ENCODE measurements at places on chromosomes 1 and 21.

DNA sequence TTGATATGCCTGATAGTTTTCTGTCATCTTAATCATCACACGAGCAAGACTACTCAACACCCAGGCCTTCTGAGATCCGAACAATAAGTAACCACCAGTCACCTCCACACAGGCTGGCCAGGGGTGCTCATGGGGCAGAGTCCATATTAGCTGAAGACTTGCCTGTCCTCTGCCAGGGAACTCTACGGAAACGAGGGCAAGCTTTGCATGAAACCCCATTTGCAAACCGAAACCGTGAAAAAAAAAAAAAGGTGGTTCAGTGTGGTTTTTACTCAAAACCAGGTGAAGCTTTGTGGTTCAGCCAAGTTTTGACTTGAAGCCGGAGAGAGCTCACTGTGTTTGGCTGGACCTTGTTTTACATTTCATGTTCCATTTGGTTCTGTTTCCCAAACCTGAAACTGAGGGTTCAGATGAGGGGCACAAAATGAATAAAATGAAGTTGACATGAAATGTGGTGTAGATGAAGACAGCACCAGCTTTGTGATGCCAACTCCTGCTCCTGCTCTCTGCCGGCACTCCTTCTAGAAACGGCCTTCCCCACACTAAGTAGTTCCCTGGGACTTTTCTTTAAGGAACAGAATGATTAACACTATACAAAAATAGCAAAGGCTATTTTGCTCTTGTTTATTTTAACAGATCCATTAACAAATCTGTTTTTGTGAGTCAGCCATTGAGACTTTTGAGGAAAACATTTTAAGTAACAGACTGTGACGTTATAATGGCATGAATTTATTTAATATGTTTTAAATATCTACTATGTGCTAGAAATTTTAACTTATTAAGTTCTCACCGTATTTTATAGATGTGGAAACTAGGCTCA is 74.7 kb downstream of the RUNX1 start:
- no peak for DNase-seq

- no peak for DNase-seq
Observed at GRCh38 chr1:185789501-185790193, 55.5 kb downstream of the HMCN1 start.

- DNase-seq, result no peak
Observed at GRCh38 chr1:66375125-66375524, 158.8 kb upstream of the SGIP1 start.

DNA sequence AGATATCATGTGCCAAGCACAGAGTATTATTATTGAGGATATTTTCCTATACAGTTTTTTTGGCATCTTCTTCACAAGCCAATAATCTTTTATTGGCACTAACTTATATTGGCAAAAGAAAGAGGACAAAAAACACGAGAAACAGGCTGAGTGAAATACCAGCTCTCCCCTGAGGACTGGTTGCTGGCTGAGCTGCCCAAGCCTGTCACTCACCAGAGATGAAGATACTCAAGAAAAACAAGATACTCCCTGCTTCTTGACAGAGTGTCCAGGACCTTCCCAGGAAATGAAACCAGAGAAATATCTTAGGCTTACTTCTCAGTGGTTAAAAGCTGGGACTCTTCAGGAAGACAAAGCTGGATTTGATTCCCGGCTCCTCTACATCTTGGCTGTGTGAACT is 35.9 kb upstream of the ATP1B1 start:
- peak; percentile 16 for DNase-seq

GRCh38 chr1:113782406-113782805 is 23.1 kb upstream of the PHTF1 start:
- no peak for DNase-seq

All from fibroblast of the conjunctiva (primary cell).